ENCODE measurements at places on chromosomes 5 and 9.

GRCh38 chr5:34682926-34683623, 26.9 kb downstream of the RAI14 start:
- DNase-seq: no peak

DNA sequence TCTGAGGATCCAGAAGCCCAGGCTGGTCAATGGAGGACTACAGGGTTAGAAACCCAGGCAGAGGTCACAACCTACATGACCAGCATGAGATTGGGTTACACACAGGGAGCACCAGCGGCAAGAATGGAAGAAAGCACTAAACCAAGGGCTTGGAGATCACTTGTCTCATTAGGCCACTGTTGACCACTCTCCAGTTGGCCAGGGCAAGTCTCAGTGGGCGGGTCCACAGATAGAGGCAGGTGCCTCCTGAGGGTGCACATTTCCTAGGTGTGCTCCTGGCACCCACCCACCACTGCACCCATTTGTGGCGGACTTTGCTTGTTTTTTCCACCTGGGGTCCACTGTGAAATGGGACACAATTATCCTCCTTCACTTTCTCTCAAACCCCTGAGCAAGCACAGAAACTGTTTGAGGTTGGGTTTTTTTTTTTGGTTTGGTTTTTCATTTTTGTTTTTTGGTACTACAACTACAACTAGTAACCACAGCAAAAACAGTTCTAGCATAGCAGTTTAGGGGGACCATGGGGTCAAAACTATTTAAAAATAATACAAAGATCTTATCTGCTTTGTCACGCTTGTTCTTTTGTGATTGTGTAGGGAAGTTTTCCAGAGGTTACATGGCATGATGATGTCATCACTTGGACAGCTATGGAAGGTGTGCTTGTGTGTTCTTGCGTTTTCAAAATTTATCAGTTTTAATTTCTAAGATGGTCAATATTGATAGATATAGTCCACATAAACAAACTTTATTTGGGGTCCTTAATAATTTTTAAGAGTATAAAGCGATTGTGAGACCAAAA, 6.1 kb downstream of the NPR2 start:
- DNase-seq: no peak

DNA sequence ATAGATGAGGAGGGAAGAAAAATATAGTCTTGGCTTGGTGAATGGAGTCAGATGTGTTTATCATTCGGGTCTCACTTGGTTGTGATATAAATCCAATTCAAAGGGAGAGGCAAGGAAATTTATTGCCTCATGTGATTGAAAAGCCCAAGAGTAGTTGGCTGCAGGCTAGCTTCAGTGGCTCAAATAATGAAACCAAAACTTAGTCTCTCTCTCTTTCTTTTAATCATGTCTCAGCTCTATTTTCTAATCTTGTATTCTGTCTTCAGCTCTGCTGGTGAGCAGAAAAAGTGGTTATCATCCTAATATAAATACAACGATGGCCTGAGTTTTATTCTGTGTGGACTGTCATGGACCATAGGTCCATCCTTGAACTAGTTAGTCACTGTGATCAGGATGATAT, 234.2 kb upstream of the PPP1R2B start:
- no peak for DNase-seq

GRCh38 chr5:36723912-36724311, 117.5 kb downstream of the SLC1A3 start:
- DNase-seq: no peak

Data from Peyer's patch (tissue), 4 donors.